ENCODE measurements at places on chromosomes 16 and 17.

- DNase-seq: no peak
Observed at GRCh38 chr17:28412099-28412498, 6.1 kb upstream of the SLC46A1 start.

- no peak for DNase-seq
Observed at GRCh38 chr16:12447556-12447955, 356.1 kb downstream of the CPPED1 start.

DNA sequence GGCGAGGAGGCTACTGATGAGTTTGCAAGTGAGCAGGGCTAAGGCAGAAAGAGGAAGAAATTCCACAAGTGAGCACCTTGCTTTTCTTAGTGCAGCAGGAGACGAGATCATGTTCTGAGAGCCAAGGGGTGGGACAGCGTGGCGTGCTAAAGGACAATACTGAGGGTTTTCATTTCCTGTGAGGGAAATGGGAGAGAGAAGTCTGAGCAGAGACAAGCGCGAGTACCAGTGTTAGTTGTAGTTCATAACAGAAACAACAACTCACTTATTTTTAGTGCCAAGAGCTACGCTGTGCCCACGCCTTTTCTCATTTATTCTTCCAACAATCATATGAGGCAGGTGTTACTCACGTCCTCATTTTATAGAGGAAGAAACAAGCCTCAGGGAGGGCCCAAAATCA, 2.3 kb downstream of the SPACA3 start:
- DNase-seq: peak; percentile 3

DNA sequence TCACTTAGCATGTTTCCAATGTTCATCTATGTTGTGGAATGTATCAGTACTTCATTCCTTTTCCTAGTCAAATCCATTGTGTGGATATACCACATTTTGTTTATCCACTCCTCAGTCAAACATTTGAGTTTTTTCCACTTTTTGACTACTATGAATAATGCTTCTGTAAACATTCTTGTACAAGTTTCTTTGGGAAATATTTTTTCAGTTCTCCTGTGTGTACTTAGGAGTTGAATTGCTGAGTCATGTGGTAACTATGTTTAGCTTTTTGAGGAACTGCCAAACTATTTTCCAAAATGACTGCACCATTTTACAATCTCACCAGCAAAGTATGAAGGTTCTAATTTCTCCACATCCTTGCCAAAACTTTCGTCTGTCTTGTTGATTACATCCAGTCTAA, 223.7 kb upstream of the AXIN2 start:
- DNase-seq: peak; percentile 9

- DNase-seq: no peak
Observed at GRCh38 chr17:65208717-65209116, 71.5 kb downstream of the RGS9 start.

DNA sequence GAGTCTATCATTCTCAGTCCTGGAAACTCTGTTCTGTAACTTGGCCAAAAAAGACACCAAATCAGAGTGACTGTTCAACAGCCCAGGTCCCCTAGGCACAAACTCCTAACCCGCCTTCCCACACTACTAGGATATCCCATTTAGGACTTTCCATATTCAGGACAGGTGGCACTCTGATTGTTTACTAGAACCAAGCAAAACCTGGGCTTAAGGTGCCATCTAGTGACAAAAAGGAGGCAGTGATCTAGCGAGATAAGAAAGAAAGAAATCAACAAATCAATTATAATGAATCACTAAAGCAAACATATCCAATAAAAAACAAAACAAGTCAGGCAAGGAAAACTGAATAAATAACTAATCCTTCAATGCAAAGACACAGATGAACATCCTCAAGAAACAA, 203.9 kb downstream of the CEP112 start:
- peak; percentile 10 for DNase-seq

GRCh38 chr16:26334218-26335111, 642.7 kb downstream of the HS3ST4 start:
- DNase-seq: no peak

- DNase-seq: no peak
Observed at GRCh38 chr16:83900571-83900970, 1.7 kb downstream of the MLYCD start.

GRCh38 chr16:30761427-30761927, 385 bp downstream of the CFAP119 start:
- no peak for DNase-seq

DNA sequence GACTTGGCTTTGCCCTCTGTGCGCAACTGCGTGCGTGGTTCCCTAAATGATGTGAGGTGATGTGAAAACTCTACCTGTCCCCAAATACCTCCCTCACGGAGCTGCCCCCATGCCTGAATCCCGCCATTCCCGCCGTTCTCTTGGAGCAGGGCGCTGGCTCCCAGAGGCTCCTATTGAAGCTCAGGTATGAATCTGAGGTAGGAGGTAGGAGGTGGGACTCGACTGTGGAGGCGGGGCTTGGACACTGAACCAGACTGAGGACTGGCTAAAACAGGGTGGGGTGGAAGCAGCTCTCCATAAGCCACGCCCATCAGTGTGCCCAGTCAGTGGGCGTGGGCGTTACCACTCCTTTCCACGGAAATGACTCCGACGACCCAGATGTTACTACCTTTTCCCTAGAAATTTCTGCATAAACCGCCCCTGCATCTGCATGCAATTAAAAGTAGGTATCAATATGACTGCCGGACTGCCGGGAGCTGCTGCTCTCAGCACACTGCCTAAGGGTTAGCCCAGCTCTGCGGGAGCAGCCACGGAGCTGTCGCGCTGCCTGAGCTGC, 41.0 kb downstream of the FOXL1 start:
- DNase-seq: peak; percentile 62

- no peak for DNase-seq
Observed at GRCh38 chr16:85829751-85830445, 30.4 kb downstream of the COX4I1 start.

- DNase-seq: no peak
Observed at GRCh38 chr16:75266738-75267630, 15.6 kb upstream of the BCAR1 start.

DNA sequence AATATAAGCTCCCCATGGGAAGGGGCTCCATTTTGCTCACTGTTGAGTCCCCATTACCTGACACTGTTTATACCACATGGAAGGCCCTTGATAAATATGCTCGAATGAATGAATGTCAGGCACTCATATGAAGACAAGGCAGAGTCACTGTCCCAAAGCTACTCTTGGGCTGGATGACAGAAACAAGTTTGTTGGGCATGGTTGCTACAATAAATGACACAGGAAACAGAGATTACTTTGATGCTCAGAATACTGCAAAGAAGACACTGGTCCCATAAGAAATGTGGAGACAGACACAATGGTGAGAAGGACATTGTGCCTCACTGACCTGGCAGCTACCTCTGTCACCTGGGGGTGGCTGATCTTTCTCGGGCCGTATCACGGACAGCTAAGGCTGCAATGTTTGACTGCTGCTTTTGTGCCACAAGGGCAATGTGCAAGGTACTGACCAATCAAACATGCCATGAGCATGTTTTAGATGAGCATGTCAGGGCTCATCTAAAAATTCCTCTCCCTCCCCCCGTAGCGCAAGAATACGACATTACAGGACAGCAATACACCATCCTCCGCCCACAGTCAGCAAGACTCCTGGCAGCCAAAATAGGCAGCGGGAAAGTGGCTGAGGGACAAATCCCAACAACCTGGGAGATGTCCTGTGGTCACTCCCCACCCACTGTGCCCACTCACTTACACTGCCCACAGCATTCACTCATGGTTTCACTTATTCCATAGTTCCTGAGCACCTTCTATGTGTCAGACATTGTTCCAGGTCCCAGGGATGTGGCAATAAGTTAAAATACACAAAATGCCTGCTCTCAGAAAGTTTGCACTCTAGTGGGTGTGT, 5.0 kb downstream of the PIK3R6 start:
- DNase-seq: no peak

- peak; percentile 22 for DNase-seq
Observed at GRCh38 chr17:64635647-64636305, 26.3 kb downstream of the SMURF2 start.

DNA sequence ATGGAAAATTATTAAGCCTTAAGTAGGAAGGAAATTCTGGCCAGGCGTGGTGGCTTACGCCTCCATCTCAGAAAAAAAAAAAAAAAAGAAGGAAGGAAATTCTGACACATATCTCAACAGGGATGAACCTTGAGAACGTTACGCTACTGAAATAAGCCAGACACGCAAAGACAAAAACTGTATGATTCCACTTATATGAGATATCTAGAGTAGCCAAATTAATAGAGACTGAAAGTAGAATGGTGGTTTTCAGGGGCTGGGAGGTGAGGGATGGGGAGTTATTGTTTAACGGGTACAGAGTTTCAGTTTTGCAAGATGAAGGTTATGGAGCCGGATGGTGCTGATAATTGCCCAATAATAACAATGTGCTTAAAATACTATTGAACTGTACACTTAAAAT, 16.2 kb upstream of the HNF1B start:
- DNase-seq: no peak

GRCh38 chr16:68823401-68824135, 19.8 kb upstream of the TANGO6 start:
- DNase-seq: peak; percentile 90

- DNase-seq: peak; percentile 72
Observed at GRCh38 chr17:76537288-76537577, 276 bp downstream of the CYGB start.

DNA sequence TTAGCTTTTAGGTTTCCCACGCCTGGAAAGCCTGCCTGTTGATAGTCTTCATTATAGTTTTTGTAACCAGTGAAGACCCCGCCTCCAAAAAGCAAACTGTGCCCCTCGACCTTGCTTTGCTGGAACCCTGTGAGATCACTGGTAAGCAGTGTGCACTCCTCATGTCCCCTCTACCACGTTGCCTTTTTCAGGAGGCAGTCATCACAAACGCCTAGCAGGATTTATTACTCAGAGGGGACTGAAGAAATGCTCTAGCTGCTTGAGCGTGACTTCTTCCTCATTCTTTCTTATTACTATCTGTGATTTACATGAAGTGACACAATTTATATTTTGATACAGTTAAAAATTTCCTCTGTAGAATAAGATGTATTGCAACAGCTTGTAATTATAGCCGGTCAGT, 6.5 kb upstream of the KRTAP3-1 start:
- no peak for DNase-seq

DNA sequence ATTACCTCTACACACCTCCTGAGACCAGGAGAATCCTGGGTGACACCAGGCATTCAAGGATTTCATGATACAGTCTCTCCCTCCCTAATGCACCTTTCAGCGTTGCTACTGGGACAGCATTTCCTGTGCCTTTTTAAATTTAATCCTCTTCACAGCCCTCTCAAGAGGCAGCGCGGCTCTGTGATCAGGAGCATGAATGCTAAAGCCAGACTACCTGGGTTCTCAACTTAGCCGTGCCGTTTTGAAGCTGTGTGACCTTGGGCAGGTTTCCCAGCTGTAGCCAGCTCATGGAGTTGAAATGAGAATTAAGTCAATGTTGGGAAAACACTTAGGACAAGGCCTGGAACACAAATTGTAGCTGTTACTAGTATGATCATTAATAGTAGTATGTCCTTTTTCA, 191.8 kb downstream of the XYLT1 start:
- DNase-seq: no peak

DNA sequence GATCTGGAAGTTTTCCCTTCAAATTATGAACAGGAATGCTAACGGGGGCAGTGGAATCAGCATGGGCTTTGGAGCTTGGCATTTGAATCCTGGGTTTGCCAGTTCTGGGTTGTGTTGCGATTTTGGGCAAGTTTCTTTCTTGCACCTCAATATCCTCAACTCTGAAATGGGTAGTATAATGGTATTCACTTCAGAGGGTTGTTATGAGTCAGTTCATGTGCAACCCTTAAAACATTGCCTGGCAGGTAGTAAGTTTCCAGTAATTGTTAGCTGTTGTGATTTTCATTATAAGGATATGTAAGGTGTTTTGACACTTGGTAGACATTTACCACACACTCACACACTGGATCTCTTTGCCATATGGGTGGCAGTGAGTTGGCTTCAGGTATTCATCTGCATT, 33.4 kb downstream of the SNX29 start:
- DNase-seq: no peak

- DNase-seq: no peak
Observed at GRCh38 chr16:54094641-54095040, 191.9 kb downstream of the IRX3 start.

GRCh38 chr17:66564992-66565465, 262.6 kb downstream of the PRKCA start:
- DNase-seq: peak; percentile 43

DNA sequence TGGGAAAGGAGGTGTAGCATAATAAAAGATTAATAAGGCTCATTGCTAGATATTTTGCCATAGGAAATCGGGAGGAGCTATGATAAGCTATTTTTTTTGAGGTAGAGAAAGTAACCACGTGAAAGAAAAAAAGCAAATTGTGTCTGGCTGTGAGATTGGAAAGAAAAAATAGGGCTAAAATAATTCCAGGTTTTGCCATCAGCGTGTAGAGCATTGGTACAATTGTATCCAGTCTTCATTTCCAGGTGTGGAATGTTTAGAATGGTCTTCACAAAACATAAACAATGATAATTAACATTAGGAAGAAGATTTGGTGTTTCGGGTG, 1.1 kb downstream of the TANC2 start:
- DNase-seq: no peak

- DNase-seq: no peak
Observed at GRCh38 chr16:3259836-3260235, 3.4 kb upstream of the MEFV start.

DNA sequence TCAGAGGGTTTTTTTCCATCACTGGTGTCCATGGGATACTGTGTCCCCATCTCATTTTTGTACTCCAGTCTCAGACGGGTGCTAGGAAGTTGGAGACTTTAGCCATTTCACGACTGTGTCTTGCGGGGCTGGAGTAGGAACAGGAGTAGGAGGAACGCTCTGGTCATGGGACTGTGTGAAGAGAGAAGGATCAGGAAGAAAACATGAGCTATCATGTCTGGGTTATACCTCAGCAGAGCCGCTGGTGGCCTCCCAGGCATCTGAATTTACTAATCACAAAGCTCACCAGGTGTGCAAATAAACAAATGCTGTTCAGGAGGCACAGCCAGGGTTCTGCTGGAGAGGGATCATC, 225.4 kb downstream of the SEC14L1 start:
- DNase-seq: no peak

DNA sequence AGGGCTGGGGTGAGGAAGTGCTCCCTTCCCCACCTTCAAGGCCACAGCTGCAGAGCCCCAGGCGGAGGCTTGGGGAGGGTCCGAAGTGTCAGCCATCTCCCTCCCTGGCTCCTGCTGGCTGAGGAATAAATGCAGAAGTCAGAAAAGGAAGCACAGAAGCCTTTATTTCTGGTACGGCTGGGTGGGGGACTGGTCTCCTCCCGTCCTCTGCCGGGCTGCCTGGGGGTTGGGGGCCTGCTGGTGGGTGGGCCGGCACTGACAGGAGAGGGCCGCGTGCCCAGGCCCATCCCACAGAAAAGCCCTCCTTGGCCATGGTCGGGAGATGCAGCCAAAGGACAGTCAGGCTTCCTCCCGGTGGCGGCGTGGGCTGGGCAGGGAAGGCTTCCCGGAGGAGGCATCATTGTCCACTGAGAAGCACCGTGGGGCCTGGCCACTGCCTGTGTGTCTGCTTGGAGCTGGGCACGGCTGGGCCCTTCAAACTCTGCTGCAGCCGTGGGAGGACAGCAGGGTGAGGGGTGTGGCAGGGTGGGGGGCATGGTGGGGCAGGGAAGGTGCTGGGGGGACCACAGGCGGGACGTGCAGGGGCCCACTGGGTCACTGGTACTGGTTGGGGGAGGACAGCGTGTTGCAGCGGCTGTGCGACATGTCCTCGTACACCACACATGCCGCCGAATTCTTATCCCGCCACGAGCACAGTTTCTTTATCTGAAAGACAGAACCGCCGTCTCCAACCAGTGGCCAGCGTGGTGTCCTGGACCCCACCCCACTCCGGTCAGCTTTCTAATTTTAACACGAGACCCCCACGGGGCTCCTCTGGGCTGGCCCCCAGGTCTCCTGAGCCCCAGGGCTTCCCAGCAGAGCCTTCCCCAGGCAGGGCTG, 2.4 kb downstream of the CD7 start:
- DNase-seq: no peak

GRCh38 chr16:68219725-68220351, 16.1 kb downstream of the ESRP2 start:
- DNase-seq: no peak

Data from AG20443 (cell line).